Activated T-helper 1 cell treated with anti-CD3 and anti-CD28 coated beads, Interleukin-12 subunit alpha, Interleukin-12 subunit beta, Interleukin-2, Interleukin-4 antibody, amounts not matched to agents 30 ng/mL and 10 ng/mL and 1 ng/mL, durations not matched to agents 14 hours and 24 hours and 36 hours (primary cell): ENCODE measurements at places on chromosomes 7 and 10. TPM values are rescaled to one million over a fixed set of nuclear protein-coding genes. Genes with fewer than 3 reads are reported as not detected.

GRCh38 chr10:78000956-78001472 lies 28.3 kb downstream of the POLR3A start:
- DNase-seq = no peak

GRCh38 chr10:86711513-86712316 lies 43.4 kb downstream of the LDB3 start:
- peak; percentile 48 for DNase-seq

GRCh38 chr10:132204781-132205473 lies 18.2 kb downstream of the DPYSL4 start:
- no peak for DNase-seq

- no peak for DNase-seq
These were observed 217.6 kb upstream of the TCF7L2 start for GRCh38 chr10:112732277-112732921.

DNA sequence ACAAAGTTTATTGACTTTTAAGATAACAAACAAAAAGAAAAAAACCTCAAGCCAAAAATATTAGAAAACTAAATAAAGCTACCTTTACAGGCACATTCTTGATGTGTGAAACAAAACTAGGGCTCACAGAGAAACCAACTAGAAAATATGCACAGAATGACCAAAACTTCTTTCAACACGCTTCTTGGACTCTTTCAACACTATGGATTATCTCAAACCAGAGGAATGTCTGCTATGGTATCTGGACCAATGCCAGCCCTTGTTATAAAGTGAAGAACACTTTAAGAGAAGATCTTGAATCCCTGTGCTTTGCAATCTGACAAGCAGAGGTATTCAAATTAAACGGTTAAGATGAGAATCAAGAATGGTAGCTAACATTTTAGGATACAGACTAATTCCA lies 76.6 kb downstream of the DNAJC1 start:
- no peak for DNase-seq

- peak; percentile 96 for DNase-seq
These were observed at the start of gene MTG1 for GRCh38 chr10:133394064-133394663. MTG1 (plus strand) TSS chr10:133394157; CDS start chr10:133394221, 64 bp downstream.

DNA sequence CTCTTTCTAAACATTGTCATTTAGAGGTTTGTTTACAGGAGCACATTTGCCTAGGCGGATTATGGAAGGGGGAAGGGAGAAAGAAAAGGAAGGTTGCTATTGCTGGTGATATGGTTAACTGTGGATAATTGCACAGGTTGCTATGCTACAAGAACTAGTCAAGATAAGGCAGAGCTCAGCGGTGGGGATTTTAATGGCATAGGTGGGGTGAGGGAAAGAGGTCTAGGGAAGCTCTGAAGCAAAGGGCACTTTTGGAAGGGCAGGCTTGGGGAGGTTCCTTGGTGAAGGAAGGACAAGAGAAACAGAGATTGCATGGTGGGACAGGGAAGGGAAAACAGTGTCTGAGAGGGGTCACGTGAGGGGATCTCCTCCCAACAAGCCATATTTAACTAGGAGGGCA lies 19.5 kb downstream of the HYAL4 start:
- DNase-seq = no peak

DNA sequence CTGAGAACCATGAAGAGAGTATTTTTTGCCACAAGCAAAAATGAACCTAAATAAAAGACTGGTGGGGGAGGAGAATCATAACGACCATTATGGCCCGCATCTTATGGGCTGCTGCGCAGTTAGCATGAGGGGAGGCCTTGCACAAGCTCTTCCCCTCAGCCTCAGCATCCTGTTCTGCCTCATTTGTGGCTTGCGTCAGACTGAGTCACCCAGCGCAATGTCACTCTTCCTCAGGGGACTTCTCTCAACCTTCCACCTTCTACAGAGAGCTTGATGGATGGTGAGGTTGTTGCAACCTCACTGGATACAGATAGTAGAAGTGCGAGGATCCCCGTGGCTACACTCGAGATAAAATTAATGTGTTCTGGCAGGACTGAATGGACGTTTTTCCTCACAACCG lies 16.8 kb upstream of the GPR15LG start:
- no peak for DNase-seq

Gene MRC1
- not detected in 2 replicates for total RNA-seq

Gene TEX47
- total RNA-seq = not detected in 2 replicates

- DNase-seq = no peak
These were observed 182.8 kb upstream of the CHRM2 start for GRCh38 chr7:136685501-136686173.

- no peak for DNase-seq
These were observed 144.7 kb upstream of the SEMA3A start for GRCh38 chr7:84339306-84339705.

GRCh38 chr10:44334621-44335184 lies 50.2 kb downstream of the CXCL12 start:
- no peak for DNase-seq

- no peak for DNase-seq
These were observed 3.1 kb downstream of the SH3PXD2A start for GRCh38 chr10:103852189-103852711.

- no peak for DNase-seq
These were observed 108.1 kb downstream of the CFTR start for GRCh38 chr7:117587931-117588330.

DNA sequence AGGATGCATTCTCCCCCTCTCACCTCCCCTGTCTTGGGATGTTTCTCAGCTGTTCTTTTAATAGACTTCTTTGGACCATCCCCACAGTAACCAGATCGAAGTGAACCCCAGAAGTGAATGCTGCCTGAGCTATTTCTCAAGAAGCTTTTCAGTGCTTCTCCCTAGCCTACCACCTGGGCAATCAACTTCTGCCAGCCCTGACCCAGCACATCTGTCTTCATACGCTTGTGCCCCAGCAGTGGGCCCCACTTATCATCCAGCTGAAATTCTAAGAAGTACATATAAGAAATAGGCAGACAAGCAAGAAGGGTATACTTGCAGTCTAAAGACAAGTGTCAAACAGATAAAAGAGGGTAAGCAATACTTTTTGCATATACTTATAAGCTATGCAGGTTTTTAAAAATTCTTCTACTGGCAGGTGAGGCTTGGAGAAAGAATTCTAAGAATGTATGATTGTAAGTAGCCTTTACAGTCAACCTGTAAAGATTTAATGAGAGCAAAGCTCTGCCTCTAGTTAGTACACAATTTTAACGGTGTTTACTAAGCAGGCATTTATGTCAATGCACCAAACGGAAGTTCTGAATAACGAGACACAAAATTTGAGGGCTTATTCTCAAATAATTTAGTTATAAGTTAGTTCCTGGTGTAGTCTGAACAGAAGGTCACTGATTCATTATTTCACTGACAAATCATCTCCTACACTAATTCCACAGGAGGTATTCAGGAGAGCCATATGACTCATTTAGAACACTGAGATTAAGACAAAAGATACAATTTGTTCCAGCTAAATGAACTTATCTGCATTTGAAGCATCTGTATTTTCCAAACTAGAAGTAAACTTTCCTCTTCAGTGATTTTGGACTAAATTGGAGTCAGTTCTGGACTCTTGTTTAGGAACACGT lies 83.3 kb downstream of the RNLS start:
- DNase-seq = no peak

Gene ANKRD61
- 0.44 and 0.56 TPM in 2 replicates for total RNA-seq

Gene CFAP46
- total RNA-seq = not detected in 2 replicates
